ENCODE measurements at places on chromosomes 7 and 10. TPM values are rescaled to one million over a fixed set of nuclear protein-coding genes. Genes with fewer than 3 reads are reported as not detected.

AOC1 gene
- total RNA-seq = not detected

LMOD2 gene
- total RNA-seq = not detected

CXCL12 gene
- 0.09 TPM for total RNA-seq

CYP3A4 gene
- not detected for total RNA-seq

GRID1 gene
- 0.31 TPM for total RNA-seq

MALRD1 gene
- total RNA-seq = 0.11 TPM

SEC23IP gene
- 23.4 TPM for total RNA-seq

GIMAP7 gene
- not detected for total RNA-seq

SH2B2 gene
- total RNA-seq = 2.0 TPM

CTAGE4 gene
- 1.1 TPM for total RNA-seq
